Effector CD4-positive, alpha-beta T cell (primary cell): ENCODE measurements at places on chromosomes 5 and 9.

- no peak for DNase-seq
These were observed 702.8 kb downstream of the SEMA5A start for GRCh38 chr5:8842971-8843551.

DNA sequence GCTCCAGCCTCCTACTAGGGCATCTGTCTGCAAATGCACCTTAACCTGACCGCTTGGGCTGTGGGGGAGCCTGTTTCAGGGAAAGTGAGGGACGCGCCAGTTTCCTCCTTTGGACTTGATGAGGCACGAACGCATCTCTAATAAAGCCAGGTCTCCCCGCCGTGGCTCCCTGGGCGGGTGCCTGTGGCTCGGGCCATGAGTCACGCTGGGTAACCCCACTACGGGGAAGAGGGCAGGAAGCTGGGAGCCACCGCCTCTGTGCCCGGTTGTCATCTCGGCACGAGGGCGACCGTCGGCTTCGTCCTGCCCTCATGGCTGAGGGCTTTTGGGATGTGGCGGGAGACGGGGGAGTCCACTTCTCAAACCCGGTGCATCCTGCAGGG, 12.1 kb downstream of the NOTCH1 start:
- peak; percentile 66 for DNase-seq

DNA sequence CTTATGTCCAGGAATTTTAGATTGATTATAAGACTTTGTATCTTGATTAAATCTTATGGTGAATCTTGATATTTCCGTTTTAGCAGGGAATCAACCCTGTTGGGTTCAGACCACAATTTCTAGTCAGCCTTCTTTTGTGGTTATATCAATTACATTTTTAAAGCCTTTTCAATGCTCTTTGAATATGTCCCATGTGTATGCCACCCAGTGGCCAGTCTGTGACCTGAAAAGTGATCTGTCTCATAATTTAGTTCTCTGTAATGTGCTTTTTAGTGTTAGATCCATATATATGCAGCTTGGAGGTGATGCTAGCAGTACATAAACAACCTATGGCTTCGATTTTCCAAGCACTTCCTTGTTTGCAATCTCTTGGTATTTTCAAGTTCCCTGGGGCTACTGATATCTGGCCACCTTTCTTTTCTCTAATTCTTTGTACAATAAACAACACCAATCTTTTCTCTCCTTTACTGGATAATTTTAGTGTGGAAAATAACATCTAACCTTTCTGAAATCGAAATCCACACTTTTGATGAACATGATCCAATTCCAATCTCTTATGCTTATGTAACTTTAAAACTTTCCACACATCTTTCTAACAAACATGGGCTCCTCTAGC, 28.8 kb downstream of the PDE8B start:
- DNase-seq = no peak

GRCh38 chr5:24986326-24986725, 341.5 kb upstream of the CDH10 start:
- no peak for DNase-seq

GRCh38 chr9:72082536-72082935, 22.1 kb upstream of the C9orf57 start:
- DNase-seq = no peak

DNA sequence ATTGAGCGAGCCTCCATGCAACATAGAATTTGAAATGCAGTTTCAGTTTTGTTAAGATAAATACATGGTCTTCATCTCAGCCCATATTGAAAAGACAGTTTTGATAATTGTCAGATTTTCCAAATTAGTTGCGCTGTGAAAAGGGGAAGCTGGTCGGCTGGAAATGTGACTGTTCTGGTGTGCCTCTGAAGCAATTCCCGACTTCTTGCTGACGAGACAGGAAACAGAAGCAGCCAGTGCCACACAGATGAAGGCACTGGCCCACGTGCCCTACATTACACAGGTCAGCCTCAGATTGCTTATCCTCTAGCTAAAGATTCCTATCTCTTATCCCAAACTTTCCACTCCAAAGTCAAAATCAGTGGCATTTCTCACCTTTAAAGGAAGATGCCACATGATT, 214.1 kb upstream of the TLE4 start:
- no peak for DNase-seq

DNA sequence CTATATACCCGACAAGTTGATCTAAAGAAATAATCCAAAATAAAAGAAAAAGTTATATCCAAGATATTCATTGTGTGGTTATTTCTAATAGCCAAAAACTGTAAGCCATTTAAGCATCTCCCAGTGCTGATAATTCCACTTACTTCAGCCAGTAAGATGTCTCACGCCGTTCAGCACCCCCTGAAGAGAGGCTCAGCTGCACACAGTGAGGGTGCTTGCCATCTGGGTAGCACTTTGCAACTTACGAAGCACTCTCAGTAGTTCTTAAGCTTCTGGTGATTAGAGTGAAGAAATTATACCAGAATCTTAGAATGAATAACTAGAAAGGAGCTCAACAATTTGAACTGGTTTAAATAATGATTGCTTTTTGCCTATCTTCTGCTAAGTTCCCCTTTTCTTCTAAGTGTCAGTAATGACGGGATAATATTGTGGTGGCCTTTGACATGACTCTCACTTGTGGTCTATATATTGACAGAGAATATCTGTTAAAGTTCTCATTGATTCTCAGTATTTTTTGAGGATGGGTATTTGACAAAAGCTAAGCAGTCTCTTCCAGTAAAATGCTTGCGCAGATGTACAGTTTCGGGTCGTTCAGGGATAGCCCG, 26.2 kb upstream of the LTC4S start:
- DNase-seq = no peak

- DNase-seq = no peak
These were observed 2.2 kb downstream of the RAD23B start for GRCh38 chr9:107285286-107285685.

GRCh38 chr9:130986356-130986965, 22.5 kb upstream of the LAMC3 start:
- DNase-seq = no peak

- DNase-seq = no peak
These were observed 34.4 kb downstream of the TTLL11 start for GRCh38 chr9:122058709-122059108.
